ENCODE measurements at places on chromosomes 7 and 10. TPM values are rescaled to one million over a fixed set of nuclear protein-coding genes. Genes with fewer than 3 reads are reported as not detected.

NYAP1 gene
- 62.2 TPM for polyA plus RNA-seq

CALHM2 gene
- 11.1 TPM for polyA plus RNA-seq

NUTM2B gene
- polyA plus RNA-seq: 5.0 TPM

MMRN2 gene
- 14.6 TPM for polyA plus RNA-seq

POU6F2 gene
- 1.9 TPM for polyA plus RNA-seq
